ENCODE measurements at places on chromosomes 3 and 15.

DNA sequence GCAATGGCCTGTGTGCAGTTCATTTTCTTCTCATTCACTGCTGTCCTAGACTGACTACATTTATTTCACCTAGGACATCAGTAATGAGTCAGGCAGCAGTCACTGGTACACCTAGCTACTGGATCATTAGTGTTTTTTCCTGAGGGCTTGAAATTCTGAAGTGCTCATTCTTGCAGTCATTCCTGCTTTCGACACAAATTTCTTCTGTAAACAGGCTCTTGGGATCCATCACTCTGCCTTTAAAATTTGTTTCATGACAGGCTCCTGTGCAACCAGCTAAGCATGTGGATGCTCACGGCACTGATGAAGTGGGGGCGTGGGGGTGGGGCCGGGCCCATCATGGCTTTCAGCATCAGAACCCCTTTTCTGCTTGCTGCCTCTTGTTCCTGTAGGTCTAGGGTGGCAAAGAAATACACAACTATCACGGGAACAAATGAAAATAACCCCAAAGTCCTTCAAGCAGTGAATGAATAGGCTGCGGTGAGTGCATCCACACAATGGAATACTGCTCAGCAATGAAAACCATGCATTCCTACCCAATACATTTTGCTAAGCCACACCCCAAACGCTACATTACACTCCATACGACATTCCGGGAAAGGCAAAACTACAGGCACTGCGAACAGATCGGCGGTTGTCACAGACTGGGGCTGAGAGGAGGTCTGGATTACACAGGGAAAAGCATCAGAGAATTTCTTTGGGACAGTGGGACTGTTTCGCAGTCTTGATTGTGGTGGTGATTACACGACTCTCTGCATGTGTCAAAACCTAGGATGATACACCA, 9.3 kb upstream of the MELTF start:
- DNase-seq, result no peak

DNA sequence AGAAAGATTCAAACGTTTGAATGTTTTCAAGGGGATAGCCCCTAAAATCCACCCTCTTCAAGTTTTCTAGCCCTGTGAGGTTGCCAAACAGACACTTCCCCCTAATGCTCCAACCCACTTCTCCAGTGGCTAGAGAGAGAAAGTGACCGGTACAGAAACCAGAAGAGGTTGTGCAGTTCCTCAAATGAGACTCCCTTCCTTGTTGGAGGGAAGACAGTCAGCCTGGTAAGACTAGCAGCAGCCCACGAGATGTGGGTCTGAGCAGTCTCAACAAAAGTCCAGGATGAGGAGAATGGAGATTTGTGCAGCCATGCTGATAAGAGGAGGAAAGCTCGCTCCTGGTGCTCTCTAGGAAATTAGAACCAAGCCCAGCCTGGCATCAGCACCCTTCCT, 222.8 kb upstream of the TPRG1 start:
- DNase-seq, result peak; percentile 27

DNA sequence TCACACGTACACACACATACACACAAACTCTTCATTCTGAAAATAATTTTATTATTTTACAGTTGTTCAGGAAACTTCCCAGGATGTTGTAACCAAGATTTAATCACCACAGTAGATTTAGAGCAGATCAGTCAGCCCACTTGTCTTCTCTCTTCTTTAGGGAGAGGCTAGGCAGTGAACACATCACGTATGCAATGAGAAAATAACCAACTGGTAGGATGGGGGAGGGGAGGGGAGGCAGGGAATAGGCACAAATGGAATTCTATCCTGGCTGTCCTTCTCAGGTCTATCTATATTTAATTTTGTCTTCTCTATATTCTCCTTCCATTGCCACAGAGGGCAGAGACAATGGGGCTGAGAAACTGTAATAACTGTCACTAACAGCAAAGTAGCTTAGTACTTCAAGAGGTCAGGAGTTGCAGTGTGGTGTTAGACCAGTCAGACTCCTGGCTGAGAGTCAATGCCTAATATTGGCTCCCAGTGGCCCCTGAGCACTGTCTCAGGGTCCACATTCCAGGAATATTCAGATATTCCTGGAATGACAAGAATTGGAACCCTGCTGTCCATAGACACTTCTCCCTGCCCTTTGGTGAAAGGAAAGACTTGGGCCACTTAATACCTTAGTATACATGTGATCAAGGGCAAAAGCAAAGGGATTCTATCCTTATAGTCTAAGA, 2.6 kb upstream of the HCLS1 start:
- DNase-seq, result no peak

GRCh38 chr15:71079208-71080044, 35.8 kb upstream of the THSD4 start:
- no peak for DNase-seq

DNA sequence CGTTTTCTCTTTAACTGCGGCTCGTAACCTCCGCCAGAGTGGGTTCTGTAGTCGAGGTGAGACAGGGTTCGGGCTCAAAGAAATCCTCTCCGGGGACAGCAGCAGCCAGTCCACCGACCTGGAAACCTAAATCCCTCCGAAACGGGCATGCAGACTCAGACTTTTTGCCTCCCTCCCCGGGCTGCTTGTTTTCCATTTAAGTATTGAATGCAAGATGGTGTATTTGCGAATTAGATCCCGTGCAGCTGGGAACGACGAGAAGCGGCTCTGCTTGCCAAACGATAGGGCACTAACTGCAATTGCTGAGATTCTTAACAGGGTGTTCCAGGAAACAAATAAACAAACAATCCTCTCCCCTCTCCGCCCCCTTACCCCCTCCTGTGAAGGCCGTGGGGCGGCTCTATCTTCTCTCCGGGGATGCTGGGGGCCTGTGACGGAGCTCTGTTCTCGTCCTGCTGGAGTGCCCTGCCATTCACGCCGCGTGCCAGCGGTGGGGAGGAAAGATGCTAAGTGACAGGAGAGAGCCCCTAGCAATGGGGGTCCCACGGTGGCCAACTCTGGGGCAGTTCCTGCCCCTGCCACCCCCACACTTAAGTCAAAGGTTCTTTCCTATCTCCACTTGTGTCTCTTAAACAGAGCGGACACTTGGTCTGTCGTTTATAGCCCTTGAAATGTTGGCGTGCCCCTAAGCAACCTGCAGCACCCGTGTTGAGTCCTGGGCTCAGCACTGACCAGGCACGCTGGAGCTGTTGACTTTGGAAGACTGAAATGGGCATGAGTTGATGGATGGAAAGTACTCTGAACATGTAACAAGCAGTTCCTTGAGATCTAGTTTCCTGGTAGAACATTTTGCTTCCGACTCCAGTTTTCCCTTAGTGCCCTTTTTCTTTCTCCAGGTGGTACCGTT, 1.3 kb upstream of the ETV5 start:
- DNase-seq, result peak; percentile 21

- no peak for DNase-seq
These were observed 192.5 kb upstream of the LINGO1 start for GRCh38 chr15:77825252-77825542.

- DNase-seq, result no peak
These were observed 51.3 kb downstream of the CYP11A1 start for GRCh38 chr15:74316141-74316540.

DNA sequence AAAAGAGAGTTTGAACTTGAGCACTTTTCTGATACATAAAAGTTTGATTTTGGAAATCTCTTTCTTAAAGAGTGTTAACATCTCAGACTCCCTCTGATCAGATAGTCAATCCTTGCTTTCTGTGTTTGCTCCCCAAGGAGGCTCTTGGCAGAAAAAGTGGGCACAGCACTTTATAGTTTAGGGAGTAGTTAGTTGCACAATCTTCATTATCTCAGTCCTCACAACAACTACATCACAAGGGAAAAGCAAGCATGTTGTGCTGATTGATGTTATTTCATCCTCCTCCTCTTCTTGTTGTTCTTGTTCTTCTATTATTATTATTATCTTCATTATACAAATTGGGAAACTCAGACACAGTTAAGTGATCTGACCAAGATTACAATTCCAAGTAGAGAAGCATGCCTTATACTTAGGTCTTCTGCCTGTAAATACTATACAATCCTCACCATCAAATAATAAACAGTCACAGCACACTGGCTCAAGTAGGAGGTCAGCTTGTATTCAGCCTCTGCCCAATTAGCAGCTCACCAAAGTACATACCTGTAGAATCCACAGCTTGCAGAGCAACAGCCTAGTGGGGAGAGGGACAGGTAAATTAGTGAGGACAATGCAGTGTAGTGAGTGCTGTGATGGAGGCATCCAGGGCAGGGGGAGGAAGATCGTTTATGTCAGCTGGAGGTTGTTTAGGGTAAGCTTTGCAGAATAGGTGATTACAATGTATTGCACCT, 304.1 kb upstream of the MME start:
- no peak for DNase-seq

GRCh38 chr3:138412821-138413551, 21.4 kb upstream of the ESYT3 start:
- no peak for DNase-seq

- DNase-seq, result no peak
These were observed 310.3 kb downstream of the CHST2 start for GRCh38 chr3:143429628-143430514.

- DNase-seq, result no peak
These were observed 396.5 kb downstream of the OCA2 start for GRCh38 chr15:27702581-27702980.

DNA sequence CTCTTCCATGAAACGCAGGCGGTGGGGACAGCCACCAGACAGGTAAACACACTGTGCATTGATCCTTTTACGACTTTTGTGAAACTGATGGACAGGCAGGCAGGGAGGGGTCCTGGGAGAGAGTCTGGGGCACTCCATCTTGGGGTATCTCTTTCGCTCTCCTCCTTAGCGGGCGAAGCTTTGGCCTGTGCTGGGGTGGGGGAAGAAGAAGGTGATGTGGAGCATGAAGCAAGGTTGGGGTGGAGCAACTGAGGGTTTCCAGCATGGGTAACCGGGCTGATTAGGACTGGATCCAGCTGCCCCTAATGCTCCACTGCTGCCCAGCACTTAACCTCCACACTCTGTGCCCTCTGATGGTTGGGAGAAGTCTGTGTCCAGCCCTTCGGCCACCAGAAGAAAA, 25.6 kb downstream of the MUC20 start:
- no peak for DNase-seq

DNA sequence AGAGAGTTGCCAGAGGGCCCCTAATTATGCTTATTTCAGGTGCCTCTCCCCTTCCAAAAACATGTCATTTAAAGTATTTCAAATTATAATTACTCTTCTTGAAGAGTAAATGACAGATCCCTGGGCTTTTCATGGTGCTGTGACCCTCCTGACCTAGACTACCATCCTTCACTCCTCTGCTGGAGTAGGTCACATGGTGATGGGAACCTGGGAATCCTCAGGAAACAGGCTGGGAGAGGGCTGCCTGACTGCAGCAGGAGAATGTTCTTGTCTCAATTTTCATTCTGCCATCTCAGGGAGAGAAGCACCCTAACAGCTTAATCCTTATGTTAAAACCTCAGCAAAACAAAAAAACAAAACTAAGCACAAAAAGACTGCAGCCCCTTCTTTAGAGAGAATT, 24.6 kb downstream of the PGBD4 start:
- DNase-seq, result no peak

- no peak for DNase-seq
These were observed 392.4 kb downstream of the EDEM1 start for GRCh38 chr3:5579946-5580345.

GRCh38 chr3:114299941-114300624, 6.3 kb downstream of the TIGIT start:
- DNase-seq, result no peak

DNA sequence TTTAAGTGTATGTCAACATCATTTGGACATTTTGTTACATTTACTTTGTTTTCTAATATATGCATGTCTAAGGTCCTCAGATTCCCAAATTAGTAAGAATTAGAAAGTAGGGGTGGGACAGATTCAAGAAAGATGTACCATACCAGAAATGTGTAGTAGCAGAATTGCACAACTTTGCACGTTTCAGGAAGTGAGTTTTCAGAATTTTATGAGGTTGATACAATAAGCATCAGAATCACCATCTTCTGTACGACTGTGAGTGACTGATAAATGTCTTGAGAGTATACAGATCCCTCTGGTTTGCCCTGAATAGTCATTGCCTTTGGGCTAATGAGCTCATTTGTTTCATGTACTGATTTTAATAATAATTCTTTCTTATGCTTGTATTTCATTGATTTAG, 9.3 kb downstream of the ARIH2 start:
- DNase-seq, result no peak

DNA sequence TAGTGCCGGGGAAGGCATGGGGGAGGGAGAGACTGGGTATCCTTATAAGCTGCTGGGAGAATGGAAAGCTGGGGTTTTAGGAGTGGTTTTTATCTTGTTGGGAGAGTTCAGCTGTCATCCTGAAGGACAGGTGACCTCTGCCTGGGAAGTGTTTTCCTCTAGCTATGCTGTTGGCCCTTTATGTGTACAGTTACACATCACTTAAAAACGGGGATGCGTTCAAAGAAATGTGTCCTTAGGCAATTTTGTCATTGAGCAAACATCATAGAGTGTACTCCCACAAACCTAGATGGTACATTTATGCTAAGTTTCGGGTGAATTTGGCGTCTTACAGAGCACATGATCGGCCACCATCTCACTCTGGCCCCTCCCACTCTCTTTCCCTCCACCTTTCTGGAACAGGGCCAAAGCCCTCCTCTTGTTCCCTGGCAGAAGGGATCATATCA, 164.3 kb upstream of the NUDT16 start:
- no peak for DNase-seq

- no peak for DNase-seq
These were observed 66.4 kb downstream of the CSNK1G1 start for GRCh38 chr15:64289550-64289949.

- DNase-seq, result peak; percentile 1
These were observed 9.2 kb upstream of the SLC6A1 start for GRCh38 chr3:10983219-10983916.

DNA sequence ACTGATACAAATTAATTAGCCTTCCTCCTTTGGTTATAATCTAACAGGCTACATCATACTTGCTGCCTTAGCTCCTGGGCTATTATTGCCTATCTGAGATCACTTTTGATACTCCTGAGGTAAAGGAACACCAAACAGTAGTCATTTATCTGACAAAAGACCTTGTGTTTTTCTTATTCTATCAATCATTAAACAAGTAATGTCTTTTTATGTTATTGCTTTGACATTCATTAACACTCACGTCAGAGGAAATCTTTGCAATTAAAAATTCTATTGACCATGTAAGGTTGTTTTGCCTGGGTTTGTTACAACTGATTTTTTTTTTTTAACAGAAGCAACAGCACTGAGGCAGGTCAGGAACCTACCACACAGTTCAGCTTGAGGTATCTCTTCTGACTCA, 366.3 kb downstream of the MECOM start:
- no peak for DNase-seq

GRCh38 chr3:193978486-193978885, 157.5 kb upstream of the HES1 start:
- DNase-seq, result no peak

GRCh38 chr3:123448536-123449101, at the start of gene ADCY5:
Gene ADCY5 (minus strand): TSS chr3:123449090. CDS start chr3:123448545, 545 bp downstream.
- DNase-seq, result no peak

DNA sequence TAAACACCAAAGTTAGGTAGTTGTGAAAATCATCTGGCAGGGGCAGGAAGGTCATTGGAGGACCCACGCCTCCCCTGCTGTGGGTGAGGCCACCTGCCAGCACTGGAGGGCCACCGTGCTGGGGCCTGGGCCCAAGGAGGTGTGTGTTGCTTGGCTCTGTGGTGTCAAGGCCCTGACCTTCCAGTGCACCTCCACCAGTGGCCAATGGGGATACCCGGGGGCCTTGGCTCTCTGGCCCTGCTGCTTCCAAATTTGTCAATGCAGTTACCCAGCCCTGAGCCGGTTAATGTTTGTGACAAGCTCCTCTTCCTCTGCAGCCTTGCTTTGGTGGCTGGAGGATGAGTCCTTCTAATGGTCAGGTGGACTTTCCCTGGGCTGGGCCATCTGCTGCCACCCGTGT, 150.2 kb downstream of the KLF13 start:
- no peak for DNase-seq
